Stimulated activated CD8-positive, alpha-beta memory T cell treated with anti-CD3 and anti-CD28 coated beads, Interleukin-7, amount 100 ng/mL, for 4 hours (primary cell): ENCODE measurements at places on chromosomes 7 and 10.

DNA sequence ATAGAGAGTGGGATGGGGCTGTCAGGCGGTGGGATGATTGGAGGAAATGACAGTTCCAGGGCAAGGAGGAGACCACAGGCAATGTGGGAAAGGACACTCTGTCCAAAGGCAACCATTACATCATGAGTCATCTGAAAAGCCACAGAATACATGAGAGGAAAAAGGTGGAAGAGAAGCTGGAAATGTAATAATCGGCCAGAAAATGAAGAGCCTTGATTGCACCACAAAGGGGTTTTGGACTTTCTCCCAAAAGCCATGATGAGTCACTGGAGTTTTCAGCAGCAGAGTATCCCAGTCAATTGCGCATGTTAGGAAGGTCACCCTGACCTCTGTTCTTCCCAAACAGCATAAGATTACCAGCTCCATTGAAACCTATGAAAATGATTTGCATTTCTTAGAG, 222.0 kb downstream of the LHFPL3 start:
- DNase-seq = no peak

DNA sequence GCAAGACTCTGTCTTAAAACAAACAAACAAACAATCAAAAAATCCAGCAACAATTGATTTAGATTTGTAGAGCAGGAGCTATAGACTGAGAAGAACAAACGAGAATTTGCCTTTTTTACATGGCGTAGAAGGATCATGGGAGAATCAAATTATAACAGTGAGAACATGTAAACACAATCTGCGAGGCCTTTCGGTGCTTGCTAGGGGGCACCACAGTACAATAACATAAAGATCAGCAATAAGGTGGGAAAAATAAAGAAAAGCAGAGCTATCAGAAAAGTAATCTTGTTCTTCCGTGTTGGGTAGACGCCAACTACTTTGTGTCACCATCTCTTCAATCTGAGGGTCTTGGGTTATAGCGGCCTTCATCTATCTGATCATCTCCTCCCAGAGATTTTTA, 82.2 kb downstream of the NOD1 start:
- no peak for DNase-seq

- DNase-seq = peak; percentile 4
These were observed 661 bp downstream of the HECTD2 start for GRCh38 chr10:91410638-91411371.

DNA sequence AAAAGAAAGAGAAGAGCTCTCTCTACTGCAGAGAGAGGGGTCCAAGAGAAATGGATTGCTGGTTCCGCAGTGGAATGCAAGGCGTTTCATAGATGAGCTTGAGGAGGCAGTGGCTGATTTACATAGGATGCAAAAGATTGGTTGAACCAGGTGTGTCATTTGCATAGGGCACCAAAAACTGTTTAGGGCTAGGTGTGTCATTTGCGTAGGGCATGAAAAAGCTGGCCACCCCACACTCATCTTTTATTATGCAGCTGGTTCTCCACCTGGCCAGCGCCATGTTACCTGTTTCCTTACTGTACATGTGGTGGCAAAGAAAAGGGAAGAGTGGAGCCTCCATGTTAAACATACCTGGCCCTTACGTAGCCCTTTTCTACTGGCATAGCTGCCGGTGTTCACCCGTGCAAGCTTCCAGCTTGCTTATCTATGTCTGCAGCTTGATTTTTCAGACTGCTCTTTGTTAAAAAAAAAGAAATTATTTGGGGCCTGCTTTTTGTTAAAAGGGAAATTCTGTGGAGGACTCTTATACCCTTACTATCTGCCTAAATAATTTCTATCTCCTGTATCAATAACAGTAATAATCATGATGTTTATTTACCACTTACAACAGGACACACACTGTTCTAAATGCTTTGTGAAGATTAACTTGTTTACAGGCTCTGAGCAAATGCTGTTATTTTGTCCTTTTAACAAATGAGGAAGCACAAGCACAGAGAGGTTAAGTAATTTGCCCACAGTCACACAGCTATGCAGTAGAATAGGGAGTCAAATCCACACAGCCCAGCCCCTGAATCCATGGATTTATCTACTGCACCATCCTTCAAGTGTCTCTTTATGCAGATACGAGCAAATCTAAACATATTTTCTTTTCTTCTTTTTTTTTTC, 33.3 kb downstream of the CASP7 start:
- no peak for DNase-seq

DNA sequence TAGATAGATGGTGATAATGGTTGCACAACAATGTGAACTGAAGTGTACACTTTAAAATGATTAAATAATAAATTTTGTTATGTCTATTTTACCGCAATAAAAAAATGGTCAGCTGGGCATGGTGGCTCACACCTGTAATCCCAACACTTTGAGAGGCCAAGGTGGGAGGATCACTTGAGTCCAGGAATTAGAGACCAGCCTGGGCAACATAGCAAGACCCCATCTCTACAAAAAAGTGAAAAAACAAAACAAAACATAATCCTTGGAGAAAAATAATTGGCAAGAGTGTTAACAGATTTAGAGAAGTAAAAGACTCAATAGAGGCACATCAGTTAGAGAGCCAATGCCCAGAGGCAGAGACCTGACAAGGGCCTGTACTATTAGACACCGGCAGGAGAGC, 9.9 kb upstream of the RPEL1 start:
- no peak for DNase-seq

DNA sequence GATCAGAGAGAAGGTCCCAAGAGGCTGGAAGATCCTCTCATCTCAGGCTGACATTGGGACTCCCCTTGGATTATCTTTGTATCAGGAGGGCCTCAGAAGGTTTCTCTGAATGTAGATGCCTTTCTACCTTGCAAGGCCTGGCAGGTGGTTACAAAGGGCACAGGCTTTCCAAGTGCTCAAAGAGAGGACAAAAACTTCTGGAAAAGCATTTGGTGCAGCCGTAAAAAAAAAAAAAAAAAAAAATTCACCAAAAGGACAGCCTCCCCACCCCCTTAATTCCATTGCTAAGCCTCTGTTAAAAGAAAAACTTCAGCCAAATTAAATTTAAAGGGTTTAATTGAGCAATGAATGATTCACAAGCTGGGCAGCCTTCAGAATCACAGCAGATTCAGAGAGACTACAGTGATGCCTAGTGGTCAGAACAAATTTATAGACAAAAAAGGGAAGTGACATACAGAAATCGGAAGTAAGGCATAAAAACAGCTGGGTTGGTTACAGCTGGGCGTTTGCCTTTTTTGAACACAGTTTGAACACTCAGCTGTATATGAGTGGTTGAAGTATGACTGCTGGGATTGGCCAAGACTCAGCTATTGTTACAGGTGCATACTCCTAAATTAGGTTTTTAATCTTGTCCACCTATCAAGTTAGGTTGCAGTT, 42.5 kb upstream of the LRGUK start:
- DNase-seq = no peak

DNA sequence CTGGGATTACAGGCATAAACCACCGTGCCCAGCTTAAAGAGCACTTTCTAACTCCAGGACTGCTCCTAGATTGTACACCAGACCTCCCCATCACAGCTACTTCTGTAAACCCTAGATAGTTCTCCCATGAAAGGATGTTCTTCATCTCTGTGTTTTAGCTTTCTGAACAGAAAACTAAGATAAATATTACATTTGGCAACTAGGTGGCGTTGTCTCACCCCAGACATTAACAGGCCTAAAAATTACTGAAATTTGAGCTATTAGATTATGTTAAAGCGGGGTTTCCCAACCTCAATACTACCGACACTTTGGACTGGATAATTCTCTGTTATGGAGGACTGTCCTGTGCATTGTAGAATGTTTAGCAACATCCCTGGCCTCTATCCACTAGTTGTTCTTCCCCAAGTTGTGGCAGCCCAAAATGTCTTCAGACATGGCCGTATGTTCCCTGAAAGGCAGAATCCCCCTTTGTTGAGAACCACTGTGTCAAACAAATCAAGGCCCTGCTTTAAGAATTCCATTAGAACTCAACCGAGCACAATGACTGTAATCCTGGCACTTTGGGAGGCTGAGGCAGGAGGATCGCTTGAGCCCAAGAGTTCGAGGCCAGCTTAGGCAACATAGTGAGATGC, 19.1 kb downstream of the ATOH7 start:
- DNase-seq = no peak

GRCh38 chr7:128022631-128023532, 8.4 kb downstream of the LRRC4 start:
- no peak for DNase-seq

DNA sequence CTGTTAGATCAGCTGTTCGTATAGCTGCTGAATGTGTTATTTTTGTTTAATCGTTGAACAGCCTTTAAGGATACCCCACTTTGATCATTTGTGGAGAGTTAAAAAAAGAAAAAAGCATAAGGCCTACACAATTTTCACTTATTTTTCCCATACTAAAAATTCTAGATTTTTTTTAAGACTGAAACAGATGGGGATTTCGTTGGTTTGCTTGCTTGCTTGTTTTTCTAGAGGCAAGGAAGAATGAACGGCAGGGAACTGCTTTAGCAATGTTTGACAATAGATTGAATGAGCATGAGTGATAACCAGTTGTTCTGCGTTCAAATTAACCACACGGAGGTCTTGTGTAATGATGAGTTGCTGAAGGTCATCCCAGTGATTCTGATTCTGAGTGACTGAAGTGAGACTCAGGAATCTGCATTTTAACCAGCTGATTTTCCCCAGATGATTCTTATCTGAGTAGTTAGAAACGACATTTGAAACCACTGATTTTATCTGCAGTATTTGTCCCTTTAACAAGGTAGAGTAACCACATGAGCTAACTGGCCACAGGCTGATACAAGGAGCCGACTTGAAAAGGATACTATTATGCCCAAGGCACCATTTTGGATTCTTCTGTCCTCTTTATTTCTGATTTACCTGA, 85.9 kb downstream of the GPR37 start:
- no peak for DNase-seq

DNA sequence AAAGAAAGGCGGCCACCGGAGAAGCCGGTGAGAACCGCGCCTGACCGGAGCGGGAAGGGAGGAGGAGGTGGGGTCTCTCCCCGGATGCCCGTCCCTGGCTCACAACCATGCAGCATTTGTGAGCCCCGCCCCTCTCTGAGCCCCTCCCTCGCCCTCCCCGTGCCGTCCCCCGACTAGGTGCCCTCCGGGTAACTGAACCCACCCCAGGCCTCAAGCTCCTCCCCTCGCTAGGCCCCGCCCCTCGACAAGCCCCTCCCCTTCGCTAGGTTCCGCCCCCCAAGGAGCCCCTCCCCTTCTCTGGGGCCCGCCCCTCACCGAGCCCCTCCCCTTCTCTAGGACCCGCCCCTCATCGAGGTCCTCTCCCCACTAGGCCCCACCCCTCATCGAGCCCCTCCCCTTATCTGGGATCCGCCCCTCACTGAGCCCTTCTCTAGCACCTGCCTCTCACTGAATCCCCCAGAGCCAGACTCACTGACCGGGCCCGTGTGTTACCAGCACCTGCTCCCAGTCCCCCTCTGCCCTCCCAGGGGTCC, 42.2 kb upstream of the HSPB1 start:
- peak; percentile 33 for DNase-seq

- no peak for DNase-seq
These were observed 49.6 kb downstream of the IFIT5 start for GRCh38 chr10:89463846-89464537.

GRCh38 chr10:74337330-74338016, 186.5 kb downstream of the ADK start:
- DNase-seq = no peak

GRCh38 chr10:19658622-19659233, 157.5 kb upstream of the PLXDC2 start:
- no peak for DNase-seq

DNA sequence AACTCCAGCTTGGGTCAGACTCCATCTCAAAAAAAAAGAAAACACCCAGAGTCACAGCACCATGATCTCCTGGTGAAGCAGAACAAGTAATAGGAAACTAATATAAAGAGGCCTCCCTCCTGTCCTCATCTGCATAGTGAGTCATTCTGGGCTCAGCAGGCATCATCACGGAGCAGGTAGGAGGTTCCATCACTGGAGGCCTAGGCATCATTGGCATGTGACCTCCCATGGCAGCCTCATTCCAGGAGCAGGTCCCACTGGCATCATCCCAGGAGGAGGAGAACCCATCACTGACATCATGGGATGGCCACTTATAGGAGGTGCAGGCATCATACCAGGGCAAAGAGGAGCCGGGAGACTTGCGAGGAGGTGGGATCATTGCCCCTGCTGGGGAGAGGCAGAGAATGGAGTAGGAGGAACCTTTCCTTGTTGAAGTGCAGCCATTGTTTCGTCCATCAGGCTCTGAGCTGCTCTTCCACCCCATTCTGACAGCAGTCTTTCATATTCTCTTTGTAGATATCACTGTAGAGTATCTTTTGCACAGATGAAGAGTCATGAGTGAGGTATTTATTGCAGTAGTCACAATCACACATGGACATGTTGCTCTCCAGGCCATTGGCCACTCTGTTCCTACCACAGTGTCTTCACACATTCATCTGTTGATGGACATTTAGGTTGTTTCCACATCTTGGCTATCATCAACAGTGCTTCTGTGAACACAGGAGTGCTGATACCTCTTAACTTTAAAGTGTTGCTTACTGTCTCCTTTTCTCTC, 73.8 kb downstream of the OSBPL3 start:
- DNase-seq = no peak

GRCh38 chr7:32506266-32507054, 11.2 kb downstream of the AVL9 start:
- DNase-seq = no peak

GRCh38 chr10:96415891-96416554, 57.2 kb upstream of the OPALIN start:
- no peak for DNase-seq

- no peak for DNase-seq
These were observed 7.0 kb upstream of the PRTFDC1 start for GRCh38 chr10:24959382-24959730.

GRCh38 chr7:30465046-30465810, 13.4 kb downstream of the NOD1 start:
- no peak for DNase-seq
